COR-L47 (cell line): ENCODE measurements at places on chromosomes 5 and 9.

GRCh38 chr5:169367861-169368260 lies 66.9 kb upstream of the SLIT3 start:
- no peak for DNase-seq

- DNase-seq, result no peak
Observed at GRCh38 chr9:20573023-20573422, 49.3 kb downstream of the MLLT3 start.

- DNase-seq, result no peak
Observed at GRCh38 chr9:115635680-115636383, 517.8 kb upstream of the PAPPA start.

DNA sequence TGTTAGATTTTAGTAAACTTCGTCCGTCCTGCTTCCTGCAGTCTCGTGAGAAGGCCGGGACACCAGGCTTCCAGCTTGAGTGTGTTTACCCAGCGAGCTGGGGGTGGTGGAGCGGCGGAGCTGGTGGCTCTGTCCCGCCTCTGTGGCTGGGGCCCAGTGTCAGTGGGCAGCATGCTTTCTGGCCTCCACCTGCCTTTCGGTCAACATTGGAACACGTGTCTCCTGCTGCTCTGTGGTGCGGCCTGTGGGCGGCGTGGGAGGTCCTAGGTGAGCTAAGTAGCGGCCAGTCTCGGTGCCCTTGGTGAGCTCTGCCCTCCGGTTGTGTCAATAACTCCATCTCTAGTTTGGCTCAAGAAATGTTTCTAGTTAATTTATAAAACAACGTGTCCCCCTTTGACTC lies 125.9 kb downstream of the GADD45G start:
- no peak for DNase-seq

- DNase-seq, result no peak
Observed at GRCh38 chr5:132839426-132840301, 9.2 kb upstream of the SHROOM1 start.

GRCh38 chr9:100303747-100304146 lies 49.0 kb downstream of the TEX10 start:
- DNase-seq, result no peak

GRCh38 chr9:13677801-13678200 lies 398.3 kb upstream of the MPDZ start:
- DNase-seq, result no peak

GRCh38 chr5:145708169-145708568 lies 127.0 kb downstream of the PRELID2 start:
- DNase-seq, result no peak

GRCh38 chr5:158753354-158753753 lies 346.4 kb downstream of the EBF1 start:
- DNase-seq, result no peak

GRCh38 chr5:80246001-80246758 lies 9.7 kb downstream of the SERINC5 start:
- DNase-seq, result no peak

DNA sequence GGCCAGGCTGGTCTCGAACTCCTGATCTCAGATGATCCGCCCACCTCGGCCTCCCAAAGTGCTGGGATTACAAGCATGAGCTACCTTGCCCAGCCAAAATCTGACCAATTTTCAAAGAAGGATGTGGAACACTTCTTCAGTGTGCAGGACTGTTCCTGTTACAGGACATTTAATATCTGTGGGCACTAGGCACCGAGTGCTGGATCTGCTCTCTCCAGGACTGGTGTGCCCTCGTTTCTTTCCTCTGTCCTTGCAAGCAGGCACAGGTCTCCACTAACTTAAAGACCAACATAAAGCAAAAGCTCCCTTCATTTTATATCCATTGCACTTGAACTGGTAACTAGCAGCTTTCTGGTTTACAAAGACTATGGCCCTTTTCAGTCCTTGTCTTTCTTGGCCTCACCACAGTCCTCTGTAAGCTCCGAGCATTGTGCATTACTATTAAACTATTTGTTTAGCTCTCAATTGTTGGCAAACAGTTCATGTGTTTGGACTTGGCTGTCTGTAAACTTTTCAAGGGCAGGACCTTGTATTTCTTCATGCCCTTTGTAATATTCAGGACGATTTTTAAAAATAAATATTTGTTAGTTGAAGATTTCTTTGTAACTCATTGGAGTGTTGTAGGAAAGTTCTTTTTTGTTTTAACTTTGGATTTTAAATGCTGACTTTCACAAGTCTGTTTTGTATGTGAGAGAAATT lies 37.3 kb downstream of the ARHGEF28 start:
- DNase-seq, result no peak

DNA sequence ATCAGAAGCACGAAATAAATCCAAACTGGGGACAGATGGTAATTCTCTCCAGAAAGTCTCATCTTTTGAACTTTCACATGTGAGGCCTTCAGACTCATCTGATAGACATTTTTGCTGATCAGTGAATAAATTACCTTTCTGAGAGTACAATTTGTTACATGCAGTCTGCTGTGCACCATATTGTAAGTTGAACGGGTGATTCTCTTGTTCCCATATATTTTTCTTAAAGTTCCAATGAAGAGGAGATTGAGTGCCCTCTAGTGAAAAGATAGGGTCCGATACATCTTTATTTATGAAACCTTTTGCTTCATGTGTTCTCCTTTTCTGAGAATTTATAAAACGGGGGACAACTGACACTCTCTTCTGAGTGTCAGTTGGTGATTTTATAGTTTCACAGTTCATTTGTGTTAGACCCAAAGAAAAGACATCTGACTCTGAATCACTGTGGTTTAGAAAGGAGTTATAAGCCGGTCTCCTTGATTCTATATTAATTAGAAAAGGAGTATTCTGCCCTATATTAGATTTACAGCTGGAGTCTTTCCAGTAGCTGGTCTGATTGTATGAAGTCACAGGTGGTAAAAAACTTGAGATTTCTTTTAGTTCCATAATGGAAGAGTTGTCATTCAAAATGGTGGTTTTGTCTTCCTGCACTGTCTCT lies 30.4 kb downstream of the GNG10 start:
- peak; percentile 9 for DNase-seq

DNA sequence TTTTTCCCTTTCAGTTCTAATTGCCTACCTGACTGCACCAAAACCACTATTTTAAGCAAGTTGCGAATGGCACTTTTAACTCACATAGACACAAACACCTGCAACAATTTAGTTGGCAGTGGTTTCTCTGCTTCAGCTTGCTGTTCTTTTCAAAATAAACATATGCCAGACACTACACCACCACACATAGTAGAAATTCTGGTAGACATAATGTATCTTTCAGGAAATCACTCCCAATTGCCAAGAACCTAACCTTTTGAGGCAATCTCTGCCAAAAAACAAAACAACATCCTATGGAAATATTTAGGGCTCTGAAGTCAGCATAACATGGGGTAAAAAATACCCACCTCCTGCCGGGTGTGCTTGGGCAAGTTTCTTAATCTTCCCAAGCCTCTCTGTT lies 27.7 kb downstream of the GLIS3 start:
- DNase-seq, result no peak

DNA sequence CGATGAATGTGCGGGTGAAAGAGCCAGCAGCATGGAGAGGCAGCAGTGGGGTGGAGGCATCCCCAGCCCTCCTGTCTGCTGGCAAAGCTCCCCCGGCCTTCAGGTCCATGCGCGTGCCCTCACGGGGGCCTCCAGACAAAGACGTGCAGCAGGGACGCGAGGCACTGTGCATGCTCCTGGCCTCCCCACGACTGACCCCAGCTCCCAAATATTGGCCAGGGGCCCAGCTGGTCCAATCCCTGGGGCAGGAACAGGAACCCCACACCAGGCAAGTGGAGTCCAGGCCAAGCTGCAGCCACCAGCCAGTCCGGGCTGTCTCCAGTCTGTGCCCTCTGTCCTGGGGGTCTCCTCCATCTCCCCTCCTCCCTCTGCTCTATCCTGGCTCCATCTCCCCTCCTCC lies 33.5 kb upstream of the LRRC14B start:
- no peak for DNase-seq

DNA sequence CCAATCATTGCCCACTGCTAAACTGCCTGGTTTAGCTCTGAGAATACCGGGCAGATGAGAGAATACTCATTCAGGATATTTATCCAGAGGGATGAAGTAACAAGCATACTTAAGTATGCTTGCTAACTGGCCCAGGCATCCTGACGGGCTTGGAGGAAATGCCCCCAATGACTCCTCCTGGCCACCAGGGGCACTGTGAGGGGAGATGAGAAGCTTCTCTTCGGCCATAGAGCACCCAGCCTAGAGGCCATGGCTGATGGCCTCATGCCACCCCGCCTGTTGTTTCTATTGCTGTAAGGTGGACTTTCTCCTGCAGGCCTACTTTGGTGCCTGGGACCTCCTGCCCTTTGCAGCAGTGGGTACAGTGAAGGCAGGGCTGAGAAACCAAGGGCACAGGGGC lies 134.5 kb upstream of the FSTL4 start:
- no peak for DNase-seq

DNA sequence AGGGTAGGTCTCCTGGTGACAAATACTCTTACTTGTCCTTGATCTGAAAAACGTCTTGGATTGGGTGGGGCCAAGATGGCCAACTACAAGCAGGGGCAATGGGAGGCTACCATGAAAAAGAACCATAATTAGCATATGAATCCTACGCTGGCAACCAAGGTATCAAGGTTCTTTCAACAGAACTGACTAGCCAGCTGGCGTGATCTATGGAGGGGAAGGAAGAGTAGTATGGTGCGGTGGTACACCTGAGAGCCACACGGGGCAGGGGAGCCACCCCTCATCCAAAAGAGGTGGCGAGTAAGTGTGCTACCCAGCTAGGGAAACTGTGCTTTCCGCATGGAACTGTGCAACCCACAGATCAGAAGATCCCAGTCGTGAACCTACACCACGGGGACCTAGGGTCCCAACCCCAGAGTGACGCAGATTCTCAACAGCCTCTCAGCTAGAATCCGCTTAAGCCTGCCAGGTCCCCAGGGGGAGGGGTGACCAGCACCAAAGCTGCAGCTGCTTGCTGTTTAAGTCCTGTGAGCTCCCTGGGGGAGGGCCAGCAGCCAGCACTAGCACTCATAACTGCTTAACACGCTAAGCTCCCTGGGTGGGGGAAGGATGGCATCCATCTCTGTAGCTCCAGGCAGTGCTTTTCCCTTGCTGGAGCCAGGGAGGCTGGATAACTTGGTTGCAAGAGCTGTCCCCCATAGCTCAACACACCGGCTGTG lies 334.8 kb downstream of the FBXL17 start:
- DNase-seq, result no peak

GRCh38 chr5:131637694-131638093 lies 2.7 kb upstream of the RAPGEF6 start:
- DNase-seq, result no peak

DNA sequence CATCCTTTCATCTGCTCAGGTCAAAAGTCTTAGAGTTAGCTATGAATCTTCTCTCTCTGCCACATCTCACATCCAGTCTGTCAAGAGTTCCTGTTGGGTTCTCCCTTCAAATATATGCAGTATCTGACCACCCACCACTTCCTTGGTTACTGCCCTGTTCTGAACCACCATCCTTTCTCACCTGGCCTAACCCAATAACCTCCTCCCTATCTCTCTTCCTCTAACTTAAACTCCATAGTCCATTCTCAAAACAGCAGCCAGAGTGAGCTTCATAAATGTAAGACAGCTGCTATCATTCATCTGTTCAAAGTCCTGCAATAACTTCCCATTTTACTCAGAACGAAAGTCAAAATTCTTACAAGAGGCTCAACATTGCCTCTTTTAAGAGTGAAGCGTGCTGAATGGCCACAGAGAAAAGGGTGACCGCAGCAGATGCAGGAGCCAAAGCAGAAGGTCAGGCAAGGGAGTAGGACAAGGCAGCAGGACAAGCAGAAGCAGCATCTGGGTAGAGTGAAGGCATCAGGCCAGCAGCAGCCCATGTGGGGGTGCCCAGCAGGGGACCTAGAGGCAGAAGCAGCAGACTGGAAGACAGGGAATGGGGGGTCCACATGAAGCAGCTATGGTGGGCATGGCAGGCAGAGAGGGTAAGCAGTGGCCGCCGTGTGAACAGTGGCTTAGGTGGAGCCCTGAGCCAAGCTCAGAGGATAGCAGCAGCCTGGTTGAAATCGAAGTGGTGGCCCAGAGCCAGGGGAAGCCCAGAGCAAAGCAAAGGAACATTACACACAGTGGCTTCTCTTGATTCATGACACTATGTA lies 39.3 kb upstream of the CDC42SE2 start:
- no peak for DNase-seq

DNA sequence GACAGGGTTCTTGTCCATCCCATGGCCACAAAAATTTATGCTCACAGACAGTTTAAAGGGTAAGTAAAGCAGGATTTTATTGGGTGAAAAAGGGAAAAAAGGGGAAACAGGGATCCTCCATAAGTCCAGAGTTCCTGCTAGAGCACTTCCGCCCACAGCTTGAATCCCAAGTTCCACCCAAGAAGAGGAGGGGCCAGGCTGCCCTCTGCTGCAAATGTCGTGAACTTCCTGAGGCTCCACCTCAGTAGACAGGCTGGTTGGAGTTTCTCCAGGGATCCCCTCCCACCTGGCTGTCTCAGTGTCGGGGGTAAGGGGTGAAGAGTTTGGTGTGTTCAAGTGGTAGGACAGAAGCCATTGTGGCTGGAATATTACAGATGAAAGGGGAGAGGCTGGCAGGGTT lies 275.0 kb upstream of the SGCD start:
- DNase-seq, result no peak

DNA sequence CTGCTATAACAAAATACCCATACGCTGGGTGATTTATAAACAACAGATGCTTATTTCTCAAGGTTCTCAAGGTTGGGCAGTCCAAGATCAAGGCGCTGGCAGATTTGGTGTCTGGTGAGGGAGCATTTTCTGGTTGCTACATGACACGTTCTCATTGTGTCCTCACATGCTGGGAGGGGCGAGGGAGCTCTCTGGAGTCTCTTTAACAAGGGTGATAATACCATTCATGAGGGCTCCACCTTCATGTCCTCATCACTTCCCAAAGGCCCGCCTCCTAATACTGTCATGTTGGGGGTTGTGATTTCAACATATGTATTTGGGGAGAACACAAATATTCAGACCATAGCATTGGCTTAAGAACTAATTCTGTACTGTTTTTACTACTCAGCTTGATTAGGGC lies 4.6 kb downstream of the CFAP90 start:
- DNase-seq, result no peak
